ENCODE measurements at places on chromosomes 5 and 9.

- DNase-seq = no peak
Observed at GRCh38 chr9:76405340-76405739, 11.1 kb upstream of the RFK start.

DNA sequence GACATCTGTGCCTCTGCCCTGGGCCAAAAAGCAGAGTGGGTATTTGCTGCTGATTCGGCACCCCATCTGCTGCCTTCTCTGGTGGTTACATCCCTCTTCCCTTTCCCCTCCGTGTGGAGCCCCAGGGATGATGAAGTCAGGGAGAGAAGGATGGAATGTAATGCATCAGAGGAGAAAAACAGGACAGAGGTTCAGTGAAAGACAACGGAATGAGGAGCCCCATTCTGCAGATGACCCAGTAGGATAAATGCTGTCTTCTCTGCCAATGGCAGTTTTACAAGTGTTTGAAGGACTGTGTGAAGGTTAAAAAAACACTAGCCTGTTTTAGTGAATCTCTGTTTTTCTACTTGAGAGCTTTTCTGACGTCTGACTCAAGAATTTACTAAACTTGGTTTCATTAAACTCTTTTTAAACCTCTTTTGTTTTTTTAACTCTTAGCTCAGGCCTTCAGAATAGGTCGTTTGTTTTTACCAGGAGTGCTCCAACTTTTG is 86.3 kb downstream of the NLN start:
- no peak for DNase-seq

DNA sequence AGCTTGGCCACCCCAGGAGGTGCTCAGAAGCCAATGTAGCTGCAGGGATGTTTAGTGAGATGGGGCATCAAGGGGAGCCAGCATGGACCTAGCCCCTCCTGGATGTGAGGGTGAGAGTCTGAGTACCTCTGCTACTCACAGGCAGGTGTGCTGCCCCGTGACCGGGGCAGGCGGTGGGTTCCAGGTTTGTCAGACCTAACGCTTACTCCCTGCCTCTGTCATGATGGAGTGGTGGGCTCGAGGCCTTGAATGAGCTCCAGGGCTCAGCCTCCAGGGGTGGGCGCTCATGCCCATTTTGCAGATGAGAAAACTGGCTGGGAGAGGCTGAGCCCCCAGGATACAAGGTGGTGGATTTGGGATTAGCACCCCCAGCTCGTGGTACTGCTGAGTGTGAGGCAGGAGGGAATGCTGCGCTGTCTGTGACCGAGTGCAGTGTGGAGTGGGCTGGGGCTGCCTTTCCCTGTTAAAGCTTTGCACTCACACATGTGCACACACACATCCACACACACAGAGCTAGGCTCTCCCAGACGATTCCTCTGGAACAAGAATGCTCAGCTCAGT is 1.5 kb downstream of the RXRA start:
- DNase-seq = no peak

DNA sequence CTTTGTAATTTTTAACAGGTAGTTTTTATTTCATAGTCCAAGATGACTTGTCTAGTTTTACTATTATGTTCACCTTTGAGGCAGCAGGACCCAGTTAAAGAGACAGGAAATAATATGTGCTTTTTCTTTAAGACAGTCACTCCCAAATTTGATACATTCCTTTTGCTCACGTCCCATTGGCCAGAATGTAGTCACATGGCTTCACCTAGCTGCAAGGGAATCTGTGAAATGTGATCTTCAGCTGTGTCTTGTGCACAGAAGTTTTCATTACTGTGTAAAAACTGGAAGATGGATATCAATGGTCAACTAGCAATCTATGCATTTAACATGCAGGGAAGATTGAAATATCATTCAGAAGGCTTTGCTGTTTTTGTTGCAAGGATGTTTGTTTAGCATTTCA is 41.1 kb downstream of the XRCC4 start:
- DNase-seq = no peak

DNA sequence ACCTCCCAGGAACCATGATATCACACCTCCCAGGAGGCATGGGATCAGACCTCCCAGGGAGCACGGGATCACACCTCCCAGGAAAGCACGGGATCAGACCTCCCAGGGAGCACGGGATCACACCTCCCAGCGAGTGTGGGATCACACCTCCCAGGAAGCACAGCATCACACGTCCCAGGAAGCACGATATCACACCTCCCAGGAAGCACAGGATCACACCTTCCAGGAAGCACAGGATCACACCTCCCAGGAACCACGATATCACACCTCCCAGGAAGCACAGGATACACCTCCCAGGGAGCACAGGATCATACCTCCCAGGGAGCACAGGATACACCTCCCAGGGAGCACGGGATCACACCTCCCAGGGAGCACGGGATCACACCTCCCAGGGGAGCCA is 30.0 kb upstream of the FCN2 start:
- DNase-seq = no peak

- DNase-seq = no peak
Observed at GRCh38 chr5:150622157-150622556, 18.3 kb upstream of the SYNPO start.

- no peak for DNase-seq
Observed at GRCh38 chr5:95935553-95936100, 26.0 kb downstream of the ELL2 start.

DNA sequence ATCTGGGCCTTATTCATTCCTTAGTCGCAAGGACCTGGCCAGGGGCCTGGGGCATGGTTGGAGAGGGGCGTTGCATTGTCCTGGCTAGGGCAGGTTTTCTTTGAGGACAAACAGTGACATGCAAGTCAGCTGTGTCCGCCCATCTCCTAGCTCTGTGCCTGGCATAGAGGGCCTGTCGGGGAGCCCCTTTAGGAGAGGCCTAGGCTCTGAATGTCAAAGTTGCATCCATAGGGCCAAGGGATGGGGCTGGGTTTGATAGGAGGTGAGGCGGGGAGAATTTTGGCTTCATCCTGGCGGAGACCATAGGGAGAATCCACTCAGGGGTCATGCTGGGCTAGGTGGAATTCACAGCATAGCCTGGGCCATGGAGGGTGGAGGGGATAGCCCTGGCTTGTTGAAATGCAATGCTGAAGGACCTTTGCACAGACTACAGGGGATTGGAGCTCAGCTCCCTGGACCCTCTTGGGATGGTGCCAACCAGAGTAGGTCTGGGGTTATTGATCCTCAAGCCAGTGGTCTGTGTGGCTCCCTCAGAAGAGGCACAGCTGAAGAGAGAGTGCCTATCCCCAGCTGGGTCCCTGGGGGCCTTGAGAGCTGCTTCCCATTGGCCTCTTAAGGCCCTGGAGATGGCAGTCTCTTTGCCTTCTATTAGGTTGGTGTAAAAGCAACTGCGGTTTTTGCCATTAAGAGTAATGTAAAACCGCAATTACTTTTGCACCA is 104.0 kb downstream of the RGS3 start:
- no peak for DNase-seq

GRCh38 chr5:65120371-65120967 is 351.7 kb downstream of the CWC27 start:
- DNase-seq = no peak

DNA sequence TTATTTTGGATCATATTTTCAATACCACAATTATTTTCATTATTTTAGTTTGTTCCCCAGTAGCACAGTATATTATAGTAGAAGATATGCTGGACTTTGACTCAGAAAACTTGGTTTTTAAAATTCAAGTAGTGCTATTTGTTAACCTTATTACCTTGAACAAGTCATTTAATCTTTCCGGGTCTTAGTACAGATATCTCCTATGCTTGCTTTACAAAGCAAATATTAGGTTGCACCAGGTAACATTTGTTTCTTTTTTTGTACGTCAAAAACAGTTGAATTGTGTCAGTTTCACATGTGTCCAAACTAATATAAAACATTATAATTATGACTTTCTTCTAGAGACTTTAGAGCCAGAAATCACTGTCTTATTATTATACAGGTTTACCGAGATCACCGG is 338.1 kb downstream of the ARL15 start:
- DNase-seq = no peak

GRCh38 chr5:97778451-97778850 is 595.4 kb upstream of the RIOK2 start:
- no peak for DNase-seq

DNA sequence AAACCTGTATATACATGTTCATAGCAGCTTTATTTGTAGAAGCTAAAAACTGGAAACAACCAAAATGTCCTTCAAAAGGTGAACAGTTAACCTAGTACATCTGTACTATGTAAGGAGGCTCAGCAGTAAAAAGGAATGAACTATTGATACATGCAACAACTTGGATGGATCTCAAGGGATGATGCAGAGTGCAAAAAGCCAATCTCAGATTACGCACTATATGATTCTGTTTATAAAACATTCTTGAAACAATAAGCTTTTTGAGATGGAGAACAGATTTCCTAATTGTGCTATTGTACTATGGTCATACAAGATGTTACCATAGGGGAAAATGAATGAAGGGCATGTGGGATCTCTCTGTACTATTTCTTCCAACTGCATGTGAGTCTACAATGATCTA is 88.9 kb downstream of the PAM start:
- DNase-seq = no peak

DNA sequence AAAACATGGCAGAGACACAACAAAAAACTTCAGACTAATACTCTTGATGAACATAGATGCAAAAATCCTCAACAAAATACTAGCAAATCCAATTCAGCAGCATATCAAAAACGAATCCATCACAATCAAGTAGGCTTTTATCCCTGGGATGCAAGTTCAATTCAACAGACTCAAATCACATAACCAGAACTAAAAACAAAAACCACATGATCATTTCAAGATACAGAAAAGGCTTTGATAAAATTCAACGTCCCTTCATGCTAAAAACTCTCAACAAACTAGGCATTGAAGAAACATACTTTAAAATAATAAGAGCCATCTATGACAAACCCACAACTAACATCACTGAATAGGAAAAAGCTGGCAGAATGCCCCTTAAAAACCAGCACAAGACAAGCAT is 93.6 kb downstream of the TUSC1 start:
- DNase-seq = no peak

DNA sequence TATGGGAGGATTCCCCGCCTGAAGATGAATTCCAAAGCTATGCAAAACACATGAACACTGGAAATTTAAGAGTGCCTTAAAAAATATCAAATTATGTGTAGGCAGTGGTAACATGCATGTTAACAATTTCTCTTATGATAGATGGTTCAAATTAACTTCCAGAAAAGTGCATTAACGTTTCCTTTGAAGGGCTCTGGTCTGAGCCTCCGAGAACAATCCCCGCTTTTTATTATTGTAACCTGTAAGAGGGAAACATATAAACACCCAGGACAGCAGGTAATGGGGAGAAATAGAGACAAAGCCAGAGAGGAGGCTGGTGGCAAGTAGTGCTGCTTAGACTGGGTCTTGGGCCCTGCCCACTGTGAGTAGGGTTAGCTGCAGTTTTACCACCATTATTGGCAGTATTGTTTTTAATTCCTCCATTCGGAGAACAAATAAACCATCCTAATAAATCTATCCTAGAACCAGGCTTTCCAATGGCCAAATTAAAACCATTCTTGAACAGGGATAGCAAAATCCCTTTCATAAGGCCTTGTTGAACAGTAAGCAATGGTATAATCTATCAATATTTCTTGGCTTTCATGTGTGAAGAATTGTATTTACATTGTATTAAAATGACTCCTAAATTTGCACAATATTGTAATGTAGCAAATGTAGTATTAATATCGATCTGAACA is 6.3 kb downstream of the NR2F1 start:
- no peak for DNase-seq

- no peak for DNase-seq
Observed at GRCh38 chr9:9102295-9102694, 1302.7 kb upstream of the DMAC1 start.

GRCh38 chr5:111603446-111603827 is 91.1 kb upstream of the STARD4 start:
- DNase-seq = no peak

- DNase-seq = no peak
Observed at GRCh38 chr5:115713408-115713807, 87.6 kb upstream of the TMED7 start.

DNA sequence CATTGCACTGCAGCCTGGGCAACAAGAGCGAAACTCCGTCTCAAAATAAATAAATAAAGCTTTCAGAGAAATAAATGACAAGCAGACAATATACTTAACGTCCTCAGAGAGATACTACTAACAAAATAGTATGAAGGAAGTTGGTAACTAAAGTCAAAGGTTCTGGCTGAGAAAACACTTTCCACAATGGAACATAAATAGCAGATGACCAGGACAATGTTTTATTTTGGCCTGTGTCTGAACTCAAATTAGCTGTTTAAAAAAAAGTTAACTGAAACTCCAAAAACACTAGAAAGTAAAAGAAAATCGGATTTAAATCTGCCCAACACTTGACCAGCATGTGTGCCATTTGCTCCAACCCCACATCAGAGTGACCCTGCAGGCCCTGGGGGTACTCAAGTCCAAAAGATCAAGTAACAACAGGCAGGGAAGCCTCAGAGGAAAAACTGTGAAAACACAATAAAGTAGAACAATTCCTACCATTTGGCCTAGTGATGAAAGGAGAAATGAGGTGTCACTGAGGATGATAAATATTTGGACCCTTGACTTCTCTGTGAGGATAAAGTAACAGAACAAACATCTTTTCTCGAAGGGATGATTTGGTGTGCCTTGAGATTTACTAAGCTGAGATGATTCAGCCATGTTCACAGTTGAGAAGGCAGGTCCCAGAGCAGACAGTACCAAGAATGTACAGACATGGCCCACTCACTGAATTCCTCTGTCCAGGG is 47.7 kb downstream of the LHFPL2 start:
- DNase-seq = no peak

- DNase-seq = no peak
Observed at GRCh38 chr9:123941524-123942070, 11.7 kb upstream of the DENND1A start.

DNA sequence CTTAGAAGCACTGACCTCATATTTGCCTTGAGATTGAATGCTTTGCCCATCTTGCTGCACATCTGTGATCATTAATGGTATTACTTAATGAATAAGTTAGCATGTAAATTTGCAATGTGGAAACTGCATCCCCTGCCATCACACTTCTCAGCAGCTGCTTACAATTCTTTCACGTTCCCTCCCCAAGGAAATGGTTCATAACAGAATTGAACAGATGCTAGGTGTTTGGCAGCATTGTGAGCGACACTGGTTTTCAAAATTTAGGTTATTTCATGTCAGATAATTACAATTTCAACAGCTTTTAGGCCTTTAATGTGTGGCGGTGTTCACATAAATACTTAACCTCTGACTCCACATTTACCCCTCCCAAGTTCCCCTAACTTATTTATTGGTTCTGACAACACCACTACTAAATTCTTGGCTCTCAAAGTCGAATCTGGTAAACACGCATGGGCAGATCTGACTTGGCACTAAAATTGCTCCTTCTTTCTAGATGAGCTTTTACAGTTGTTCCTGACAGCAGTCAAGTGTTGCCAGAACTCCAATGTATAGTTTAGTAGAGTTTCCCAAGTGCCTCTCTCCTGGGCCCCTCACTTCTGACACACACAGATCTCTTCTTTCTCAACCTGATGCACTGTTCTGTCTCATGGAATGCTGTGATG is 46.8 kb downstream of the SLC1A3 start:
- peak; percentile 20 for DNase-seq

GRCh38 chr5:151284392-151284967 is 19.1 kb downstream of the SLC36A3 start:
- no peak for DNase-seq

Measured in DMS 273 treated with DMSO at 0.1 percent for 48 hours (cell line).